ENCODE measurements at places on chromosomes 4 and X. TPM values are rescaled to one million over a fixed set of nuclear protein-coding genes. Genes with fewer than 3 reads are reported as not detected.

GRCh38 chr4:180423712-180424057, 1819.5 kb upstream of the TENM3 start:
- DNase-seq = no peak
- no peaks in the 10 kb centered on the region for H3K27me3 ChIP-seq
- no peaks in the 10 kb centered on the region for H3K36me3 ChIP-seq

DNA sequence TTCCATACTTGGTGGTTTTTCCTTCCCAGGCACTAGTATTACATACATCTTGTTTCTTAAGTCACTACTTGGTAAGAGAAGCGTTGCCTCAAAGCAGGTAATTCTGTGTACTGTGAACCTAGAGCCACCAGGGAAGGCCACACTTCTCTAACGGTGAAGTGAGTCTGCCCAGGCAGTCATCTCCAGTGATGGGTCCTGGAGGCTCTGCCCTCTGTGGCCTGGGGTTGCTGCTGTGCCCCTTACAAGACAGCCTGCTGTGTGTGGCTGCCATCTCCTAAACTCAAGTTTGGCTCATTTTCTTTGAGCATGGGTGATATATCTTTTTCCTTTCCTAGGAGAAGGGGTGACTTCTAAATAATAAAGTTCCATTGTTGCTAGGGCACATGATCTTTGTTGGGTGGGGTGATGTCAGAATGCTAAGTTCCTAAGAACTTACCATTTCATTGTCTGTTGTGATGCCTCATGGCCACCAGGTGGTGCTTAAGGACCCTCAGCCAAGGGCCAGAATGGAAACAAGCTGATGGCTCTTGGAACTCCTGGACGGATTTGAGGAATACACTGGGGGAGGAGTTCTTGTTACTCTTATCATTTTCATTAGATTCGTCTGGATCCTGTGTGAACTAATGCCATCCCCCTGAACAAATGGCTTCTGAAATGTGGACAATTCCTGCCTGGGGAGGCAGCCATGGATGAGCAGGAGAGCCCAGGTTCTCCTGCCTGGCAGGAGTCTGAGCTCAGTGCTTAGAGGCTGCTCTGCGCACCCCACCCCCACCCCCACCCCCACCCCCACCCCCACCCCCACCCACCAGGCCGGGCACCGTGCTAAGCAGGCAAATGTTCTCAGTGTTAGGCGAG, 41.1 kb upstream of the WDR1 start:
- no peaks in the 10 kb centered on the region for H3K27me3 ChIP-seq
- no peak overlapping the region for H3K27ac ChIP-seq
- no peaks in the 10 kb centered on the region for H3K36me3 ChIP-seq
- H3K4me1 ChIP-seq = peaks cover 30% of the 10 kb centered on the region
- H3K4me3 ChIP-seq = no peak overlapping the region
- DNase-seq = peak; percentile 31

DNA sequence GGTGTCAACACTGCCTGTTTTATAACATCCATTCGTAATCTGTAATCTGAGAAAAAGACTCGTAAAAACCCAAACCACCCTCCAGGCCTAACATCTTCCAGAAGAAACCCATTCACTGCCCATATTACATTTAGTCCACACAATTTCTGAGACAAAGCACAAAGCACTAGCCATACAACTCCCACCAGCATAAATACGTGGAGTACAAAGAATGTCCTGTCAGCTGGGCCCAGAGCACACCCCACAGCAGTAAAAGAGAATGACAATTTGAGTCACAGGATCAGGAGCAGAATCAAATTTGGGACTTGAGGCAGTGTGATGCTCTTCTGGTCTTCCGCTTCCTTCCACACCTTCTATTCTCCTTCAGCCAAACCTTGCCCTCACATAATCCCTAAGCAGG, 6.8 kb downstream of the MECP2 start:
- peaks cover 50% of the 10 kb centered on the region for H3K4me1 ChIP-seq
- no peak overlapping the region for H3K4me3 ChIP-seq
- no peak overlapping the region for H3K27ac ChIP-seq

The MOB1B gene
- total RNA-seq = 19.7 TPM

The GPR82 gene
- total RNA-seq = 0.14 TPM

DNA sequence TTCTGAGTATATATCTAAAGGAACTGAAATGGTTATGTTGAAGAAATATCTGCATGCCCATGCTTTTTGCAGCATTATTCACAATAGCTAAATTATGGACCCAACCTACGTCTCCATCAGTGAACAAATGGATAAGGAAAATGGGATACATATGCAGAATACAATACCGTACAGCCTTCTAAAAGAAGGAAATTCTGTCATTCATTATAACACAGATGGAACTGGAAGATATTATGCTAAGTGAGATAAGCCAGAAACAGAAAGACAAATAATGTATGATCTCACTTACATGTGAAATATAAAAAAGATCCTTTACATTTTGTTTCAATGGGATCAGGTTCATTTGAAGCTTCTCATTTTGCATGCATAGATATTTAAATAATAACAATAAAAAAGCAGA, 263.3 kb downstream of the STPG2 start:
- no peak overlapping the region for H3K4me3 ChIP-seq
- DNase-seq = no peak
- H3K36me3 ChIP-seq = no peaks in the 10 kb centered on the region
- no peak overlapping the region for H3K27ac ChIP-seq
- H3K4me1 ChIP-seq = no peaks in the 10 kb centered on the region
- no peaks in the 10 kb centered on the region for H3K27me3 ChIP-seq

DNA sequence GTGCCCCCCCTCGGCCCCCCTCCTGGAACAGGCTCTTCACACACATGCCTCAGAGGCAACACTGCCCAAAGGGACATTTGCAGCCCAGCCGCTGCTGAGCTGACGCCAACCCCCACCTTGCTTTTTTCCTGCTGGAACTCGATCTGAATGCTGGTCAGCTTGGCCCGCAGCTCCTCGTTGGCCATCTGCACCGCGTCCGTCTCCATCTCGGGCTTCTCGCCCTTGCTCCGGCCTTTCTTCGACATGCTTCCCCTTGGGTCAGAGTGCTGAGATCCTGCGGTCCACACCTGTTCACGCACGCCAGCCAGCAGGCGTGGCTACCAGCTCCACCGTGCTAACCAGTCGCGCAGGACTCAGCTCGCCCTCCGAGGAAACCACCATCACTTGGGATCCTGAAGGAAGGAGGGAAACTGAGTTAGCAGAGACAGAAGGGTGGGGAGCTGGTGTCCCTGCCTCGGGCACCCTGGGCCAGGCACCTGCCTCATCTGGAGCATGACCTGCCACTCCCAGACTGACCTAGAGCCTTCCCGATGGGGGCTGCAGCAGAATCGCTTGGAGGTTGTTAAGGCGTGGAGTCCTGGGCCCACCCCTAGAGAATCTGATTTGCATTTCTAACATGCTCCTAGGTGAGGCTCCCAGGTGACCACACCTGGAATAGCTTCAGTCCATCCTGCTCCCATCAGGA, 87.6 kb downstream of the JAKMIP1 start:
- no peak overlapping the region for H3K4me3 ChIP-seq
- no peaks in the 10 kb centered on the region for H3K4me1 ChIP-seq
- H3K27me3 ChIP-seq = peaks cover 15% of the 10 kb centered on the region
- no peak for DNase-seq

- peaks cover 30% of the 10 kb centered on the region for H3K36me3 ChIP-seq
- no peaks in the 10 kb centered on the region for H3K27me3 ChIP-seq
- no peak overlapping the region for H3K27ac ChIP-seq
- no peak overlapping the region for H3K4me3 ChIP-seq
- DNase-seq = no peak
Measured at GRCh38 chr4:17915439-17915838, 104.7 kb downstream of the NCAPG start.

DNA sequence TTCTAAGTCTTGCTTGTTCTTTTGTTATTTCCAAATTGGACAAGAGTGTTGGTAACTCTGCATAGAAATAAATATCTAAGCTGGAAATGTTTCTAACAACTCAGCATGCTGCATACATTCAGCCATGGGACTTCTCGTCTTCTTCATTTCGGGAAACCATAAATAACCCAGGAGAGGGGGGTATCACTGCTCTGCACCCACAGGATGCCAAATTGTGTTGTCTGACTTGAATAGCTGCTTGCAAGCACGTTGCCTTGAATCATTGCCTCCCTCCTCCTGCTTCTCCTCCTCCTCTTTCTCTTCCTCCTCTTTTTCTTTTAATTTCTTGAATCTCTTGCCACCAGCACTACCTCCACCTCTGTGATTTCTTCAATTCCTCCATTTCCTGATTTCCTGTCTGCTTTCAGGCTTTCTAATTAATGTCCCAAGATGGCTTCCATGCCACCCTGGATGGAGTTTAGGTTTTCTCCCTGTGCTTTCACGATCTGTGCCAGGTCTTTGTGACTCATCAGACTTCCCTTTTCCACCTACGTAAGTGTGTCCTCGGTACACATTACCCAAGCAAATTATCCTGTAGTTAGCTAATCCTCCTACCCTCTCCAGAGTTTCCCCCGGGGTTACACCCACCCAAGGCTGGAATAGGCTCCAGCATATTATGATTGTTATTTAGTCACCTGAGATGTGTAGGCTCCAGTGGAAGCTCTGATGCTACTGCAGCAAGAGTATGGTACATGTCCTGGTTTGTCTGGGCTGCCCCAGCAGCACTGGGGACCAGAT, 122.6 kb upstream of the VCX3B start:
- H3K4me3 ChIP-seq = no peak overlapping the region
- H3K36me3 ChIP-seq = no peaks in the 10 kb centered on the region

The SMPX gene
- not detected for total RNA-seq

The SSX7 gene
- not detected for total RNA-seq

DNA sequence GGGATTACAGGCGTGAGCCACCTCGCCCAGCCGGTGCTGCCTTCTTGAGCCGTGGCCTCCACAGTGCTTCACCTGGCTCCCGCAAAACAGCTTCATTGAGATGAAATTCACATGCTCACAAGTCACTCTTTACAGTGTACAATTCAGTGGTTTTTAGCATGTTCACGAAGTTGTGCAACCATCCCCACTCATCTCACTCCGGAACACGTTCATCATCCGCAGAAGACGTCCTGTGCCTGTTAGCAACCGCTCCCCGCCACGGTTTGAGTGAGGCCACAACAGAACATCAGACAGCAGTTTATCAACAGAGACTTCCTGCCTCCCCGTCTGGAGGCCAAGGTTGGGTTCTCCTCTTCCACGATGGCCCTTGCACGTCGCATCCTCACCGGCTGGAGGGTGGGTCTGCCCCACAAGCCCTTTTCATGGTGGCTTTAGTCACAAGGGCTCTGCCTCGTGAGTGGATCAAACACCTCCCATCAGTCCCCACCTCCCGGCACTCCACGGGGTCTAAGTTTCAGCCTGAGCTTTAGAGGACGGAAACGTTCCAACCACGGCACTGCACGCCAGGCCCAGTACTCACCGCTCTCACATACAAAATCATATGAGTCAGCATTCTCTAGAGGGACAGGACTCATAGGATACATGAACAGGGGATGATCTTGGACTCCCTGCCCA, 29.6 kb upstream of the SPON2 start:
- H3K4me1 ChIP-seq = peaks cover 28% of the 10 kb centered on the region
- peak overlapping the region; percentile 99 for H3K27ac ChIP-seq
- peak overlapping the region; percentile 71 for H3K4me3 ChIP-seq

- no peaks in the 10 kb centered on the region for H3K36me3 ChIP-seq
- H3K27ac ChIP-seq = no peak overlapping the region
- no peak for DNase-seq
- H3K4me1 ChIP-seq = no peaks in the 10 kb centered on the region
Measured at GRCh38 chr4:87622303-87622702, 14.0 kb downstream of the DSPP start.

DNA sequence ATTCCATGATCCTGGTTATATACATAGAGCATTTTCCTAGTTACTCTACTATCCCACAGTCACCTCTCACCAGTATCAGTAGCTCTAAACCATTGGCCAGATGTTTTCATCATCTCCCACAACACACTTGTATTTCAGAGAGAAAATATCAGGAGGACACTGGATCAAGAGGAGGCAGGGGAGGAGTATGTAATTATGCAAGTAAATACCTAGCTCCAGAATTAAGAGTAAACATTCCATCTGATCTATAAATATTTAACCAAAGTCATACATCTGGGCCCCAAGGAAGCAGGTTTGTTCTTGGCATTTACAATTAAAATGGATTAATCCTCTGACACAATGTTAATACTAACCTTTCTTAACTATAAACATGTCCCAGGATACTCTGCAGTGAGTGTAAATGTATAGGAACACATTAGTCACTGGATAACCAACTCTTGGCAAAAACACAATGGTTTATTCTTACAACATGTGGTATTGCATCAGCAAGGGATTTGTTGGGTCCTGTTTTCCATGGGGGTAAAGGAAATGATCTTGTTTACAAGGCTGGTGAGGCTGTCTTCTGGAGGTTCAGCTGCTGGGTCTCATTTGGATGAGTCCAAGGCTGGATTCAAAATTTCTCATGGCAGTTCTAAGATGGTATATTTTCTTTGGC, 170.1 kb downstream of the ATG4A start:
- no peak for DNase-seq
- H3K36me3 ChIP-seq = no peaks in the 10 kb centered on the region
- no peak overlapping the region for H3K27ac ChIP-seq
- H3K27me3 ChIP-seq = peaks cover 12% of the 10 kb centered on the region

- no peak overlapping the region for H3K27ac ChIP-seq
- H3K4me3 ChIP-seq = no peak overlapping the region
- peaks cover 5% of the 10 kb centered on the region for H3K27me3 ChIP-seq
- H3K4me1 ChIP-seq = peaks cover 4% of the 10 kb centered on the region
- no peaks in the 10 kb centered on the region for H3K36me3 ChIP-seq
- no peak for DNase-seq
Measured at GRCh38 chr4:128056396-128056795, 4.7 kb upstream of the LARP1B start.

- no peaks in the 10 kb centered on the region for H3K36me3 ChIP-seq
- H3K27me3 ChIP-seq = peaks cover 4% of the 10 kb centered on the region
- no peak overlapping the region for H3K27ac ChIP-seq
- no peak for DNase-seq
- no peaks in the 10 kb centered on the region for H3K4me1 ChIP-seq
Measured at GRCh38 chr4:5137927-5138326, 86.6 kb downstream of the STK32B start.

DNA sequence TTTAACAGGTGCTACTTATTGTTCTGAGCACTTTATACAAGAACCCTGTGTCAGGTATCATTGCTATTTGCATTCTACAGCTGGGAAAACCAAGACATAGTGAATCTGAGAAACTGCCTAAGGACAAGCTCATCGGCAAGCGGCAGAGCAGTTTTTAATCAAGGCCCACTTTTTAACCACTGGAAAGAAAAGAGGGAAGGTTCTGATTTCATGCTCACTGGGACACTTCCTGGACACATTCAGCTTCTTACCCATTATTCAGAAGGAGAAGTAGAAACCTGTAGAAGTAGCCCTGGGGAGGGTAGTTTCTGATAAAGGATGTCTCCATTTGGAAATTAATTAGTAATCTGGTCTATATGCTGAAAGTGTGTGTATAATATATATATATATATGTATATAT, 2.5 kb upstream of the LNX1 start:
- no peak for DNase-seq
- H3K4me1 ChIP-seq = peaks cover 9% of the 10 kb centered on the region
- no peak overlapping the region for H3K4me3 ChIP-seq
- H3K36me3 ChIP-seq = no peaks in the 10 kb centered on the region

GRCh38 chr4:76494871-76495590, 60.0 kb downstream of the SHROOM3 start:
- H3K27ac ChIP-seq = no peak overlapping the region
- H3K4me1 ChIP-seq = no peaks in the 10 kb centered on the region
- H3K27me3 ChIP-seq = no peaks in the 10 kb centered on the region

- DNase-seq = no peak
- no peaks in the 10 kb centered on the region for H3K4me1 ChIP-seq
- no peak overlapping the region for H3K4me3 ChIP-seq
- no peaks in the 10 kb centered on the region for H3K36me3 ChIP-seq
- no peak overlapping the region for H3K27ac ChIP-seq
- H3K27me3 ChIP-seq = no peaks in the 10 kb centered on the region
Measured at GRCh38 chr4:138492176-138492575, 250.0 kb upstream of the SLC7A11 start.
